Nephron progenitor cell (in vitro differentiated cells): ENCODE measurements at places on chromosomes 13 and 19.

- no peak for DNase-seq
Observed at GRCh38 chr13:35871561-35871960, 259.6 kb downstream of the DCLK1 start.

DNA sequence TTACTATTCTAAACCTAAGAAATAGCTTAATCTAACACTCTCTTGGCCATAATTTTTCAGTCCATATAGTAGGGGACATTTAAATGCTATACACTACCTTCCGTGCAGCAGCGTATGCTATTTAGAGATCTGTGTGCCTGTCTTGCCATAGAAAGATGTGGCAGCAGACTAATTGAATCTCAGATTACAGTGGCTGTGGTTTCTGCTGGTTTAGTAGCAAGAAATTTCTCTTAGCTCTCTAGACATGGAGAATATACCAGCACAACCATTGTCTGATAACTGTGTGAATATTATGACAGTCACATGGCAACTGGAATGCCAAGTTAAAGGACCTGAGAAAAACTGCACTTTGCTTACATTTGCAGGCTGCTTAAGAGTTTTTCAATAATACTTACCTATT lies 672.4 kb upstream of the MIR17HG start:
- no peak for DNase-seq

- no peak for DNase-seq
Observed at GRCh38 chr19:44696939-44697669, 1.8 kb upstream of the CEACAM16 start.

GRCh38 chr13:94329754-94330551 lies 149.5 kb downstream of the DCT start:
- no peak for DNase-seq
